DMS 273 treated with DMSO at 0.1 percent for 48 hours (cell line): ENCODE measurements at places on chromosomes 3 and 15.

- DNase-seq = no peak
Observed at GRCh38 chr3:126918355-126918821, 64.5 kb upstream of the PLXNA1 start.

GRCh38 chr3:7270731-7271130 lies 409.8 kb downstream of the GRM7 start:
- DNase-seq = no peak

GRCh38 chr3:53324105-53324504 lies 23.2 kb downstream of the DCP1A start:
- DNase-seq = no peak

GRCh38 chr3:133410191-133410892 lies 10.5 kb downstream of the BFSP2 start:
- no peak for DNase-seq

DNA sequence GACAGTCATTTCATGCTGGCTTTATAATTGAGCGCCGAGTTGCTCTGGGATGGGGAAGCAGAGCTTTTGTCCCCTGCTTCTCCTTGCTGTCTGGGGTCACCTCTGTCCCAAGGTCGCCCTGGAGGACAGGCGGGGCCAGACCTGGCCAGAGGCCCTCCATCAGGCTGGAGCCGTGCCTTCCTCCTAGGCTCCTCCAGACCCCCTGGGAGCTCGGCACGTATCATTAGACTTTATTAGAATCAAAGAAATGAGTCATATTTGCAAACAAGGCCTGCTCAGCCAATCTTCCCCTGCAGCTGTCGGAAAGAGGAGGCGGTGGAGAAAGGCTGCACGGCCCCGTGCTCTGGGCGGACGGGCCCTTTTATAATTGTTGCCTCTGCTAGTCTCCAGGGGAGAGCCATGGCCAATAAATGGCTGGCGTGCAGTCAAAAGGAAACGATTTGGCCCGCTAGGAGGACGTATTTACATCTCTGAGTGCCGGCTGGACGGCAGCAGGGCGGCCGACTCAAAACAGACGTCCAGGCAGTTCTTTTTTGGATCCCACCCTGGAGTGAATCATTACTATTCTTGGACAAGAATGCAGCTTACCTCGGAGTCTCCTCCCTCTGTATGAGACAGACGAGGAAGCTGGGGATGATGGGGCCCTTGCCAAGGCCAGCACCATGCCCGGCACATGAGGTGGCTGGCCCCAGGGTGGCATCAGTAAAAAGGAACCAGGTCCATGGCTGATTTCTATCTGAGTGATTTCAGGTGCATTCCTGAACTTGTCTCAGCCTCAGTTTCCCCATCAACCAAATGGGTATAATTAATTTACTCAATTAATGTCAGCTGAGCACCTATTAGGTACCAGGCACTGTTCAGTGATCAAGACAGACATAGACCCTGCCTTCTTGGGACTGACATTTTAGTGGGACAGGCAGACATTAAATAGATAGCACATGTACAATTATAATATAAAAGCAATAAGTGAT lies 50.6 kb downstream of the SLC6A6 start:
- DNase-seq = peak; percentile 63

DNA sequence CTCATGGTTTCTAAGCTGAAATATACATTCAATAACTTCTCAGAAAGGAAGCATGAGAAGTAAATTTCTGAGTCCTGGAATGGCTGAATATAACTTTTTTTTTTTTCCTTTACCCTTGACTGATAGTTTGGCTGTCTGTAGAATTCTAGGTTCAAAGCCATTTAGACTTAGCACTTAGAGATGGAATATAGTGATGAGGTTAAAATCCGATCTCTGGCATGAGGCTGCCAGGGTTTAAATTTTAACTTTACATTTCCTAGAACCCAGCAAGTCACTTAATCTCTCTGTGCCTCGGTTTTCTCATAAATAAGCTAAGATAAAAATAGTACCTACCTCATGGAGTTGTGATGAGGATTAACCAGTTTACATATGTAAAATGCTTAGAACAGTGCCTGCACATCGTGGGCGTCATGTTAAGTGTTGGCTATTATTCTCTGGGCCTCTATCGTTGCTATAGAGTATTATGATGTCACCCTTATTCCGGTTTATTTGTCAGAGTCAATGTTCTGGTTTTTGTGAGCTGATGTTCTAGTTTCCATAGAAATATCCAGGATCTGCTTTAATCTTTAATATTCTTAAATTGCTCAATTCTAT lies 199.8 kb upstream of the TLE3 start:
- DNase-seq = no peak

DNA sequence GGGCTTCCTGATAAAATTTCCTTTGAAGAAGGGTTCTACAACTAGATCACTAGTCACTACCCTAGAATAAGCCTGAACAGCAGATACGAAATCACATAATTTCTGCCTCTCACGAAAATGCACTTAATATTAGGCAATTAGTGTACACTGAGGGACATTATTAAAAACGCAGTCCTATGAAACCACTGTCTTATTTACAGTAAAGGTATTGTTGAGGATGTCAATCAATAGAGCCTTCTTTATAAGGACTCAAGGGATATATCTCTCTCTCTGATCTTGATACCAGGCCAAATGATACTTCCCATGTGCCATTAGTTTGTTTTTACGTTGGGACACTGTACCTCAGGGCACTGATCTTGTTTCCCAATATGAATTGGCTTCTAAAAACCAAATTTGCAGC lies 59.6 kb downstream of the ETFA start:
- DNase-seq = no peak

GRCh38 chr3:49668861-49669260 lies 5.3 kb upstream of the APEH start:
- no peak for DNase-seq

DNA sequence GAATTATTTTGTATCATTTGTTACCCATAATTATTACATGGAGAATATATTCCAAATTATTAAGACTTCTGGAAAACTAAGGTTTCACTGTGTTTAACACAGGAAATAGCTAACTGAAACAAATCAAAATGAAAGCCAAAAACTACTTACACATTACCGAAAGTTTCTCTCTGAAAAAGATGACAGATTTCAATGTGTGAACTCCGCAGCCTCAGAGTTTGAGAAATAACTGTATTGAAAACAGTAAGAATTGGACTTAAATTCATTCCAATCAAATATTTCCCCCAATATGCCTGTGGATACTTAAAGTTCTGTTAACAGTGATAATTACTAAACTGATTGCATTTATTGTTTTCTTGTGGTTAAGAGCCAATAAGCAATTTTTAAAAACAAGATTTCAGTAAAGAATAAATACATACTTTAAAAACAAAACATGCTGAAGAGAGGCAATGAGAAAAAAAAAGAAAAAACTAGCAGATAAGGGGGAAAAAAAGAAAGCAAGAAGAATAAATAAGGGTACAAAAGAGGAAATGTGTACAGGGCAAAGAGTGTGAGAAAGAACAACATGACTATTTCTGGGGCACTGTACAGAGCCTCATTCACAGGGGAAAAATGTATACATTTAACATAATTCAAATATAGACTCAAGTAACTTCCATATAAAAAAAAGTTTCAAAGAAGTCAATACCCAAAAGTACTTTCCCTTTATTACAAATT lies 30.7 kb downstream of the DENND4A start:
- no peak for DNase-seq

GRCh38 chr15:32007355-32007960 lies 22.9 kb upstream of the CHRNA7 start:
- DNase-seq = no peak

GRCh38 chr3:130488288-130488687 lies 28.7 kb upstream of the COL6A6 start:
- no peak for DNase-seq

- DNase-seq = no peak
Observed at GRCh38 chr15:26661107-26661506, 111.8 kb downstream of the GABRB3 start.

- DNase-seq = no peak
Observed at GRCh38 chr3:160540551-160540950, 24.8 kb downstream of the KPNA4 start.

DNA sequence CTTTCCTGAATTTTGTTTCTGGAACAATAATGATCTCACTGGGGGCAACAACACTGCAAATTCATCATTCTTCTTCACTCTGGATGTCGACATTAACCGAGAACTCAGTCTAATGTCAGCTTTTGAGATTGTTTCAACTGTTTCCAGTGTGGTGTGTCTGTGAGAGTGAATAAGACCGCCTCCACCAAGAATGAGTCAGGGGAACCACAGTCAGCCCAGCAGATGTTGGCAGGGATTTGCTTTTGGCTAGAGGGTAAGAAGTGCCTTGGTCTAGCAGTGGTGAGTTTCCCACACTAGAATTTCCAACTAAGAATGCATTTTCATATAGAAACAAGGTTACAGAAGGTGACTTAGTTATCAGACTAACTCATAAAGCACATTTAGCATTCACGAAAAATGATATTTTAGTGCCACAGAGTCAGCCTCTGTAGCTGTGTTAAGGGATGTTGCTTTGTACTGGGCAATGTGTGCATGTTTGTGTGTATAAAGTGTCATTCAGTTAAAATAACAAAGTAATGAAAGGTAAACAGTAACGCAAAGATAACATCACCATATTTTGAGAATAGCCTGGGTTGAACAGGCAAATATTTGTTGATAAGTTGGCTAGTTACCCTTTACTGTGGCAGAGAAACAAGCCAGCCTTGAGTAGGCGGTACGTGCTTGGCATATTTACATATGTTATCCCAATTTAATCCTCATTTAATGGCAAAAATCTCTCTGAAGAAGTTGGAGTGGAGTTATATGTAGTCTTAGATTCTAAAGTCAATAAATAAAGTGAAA lies 33.8 kb downstream of the DRD3 start:
- DNase-seq = no peak

DNA sequence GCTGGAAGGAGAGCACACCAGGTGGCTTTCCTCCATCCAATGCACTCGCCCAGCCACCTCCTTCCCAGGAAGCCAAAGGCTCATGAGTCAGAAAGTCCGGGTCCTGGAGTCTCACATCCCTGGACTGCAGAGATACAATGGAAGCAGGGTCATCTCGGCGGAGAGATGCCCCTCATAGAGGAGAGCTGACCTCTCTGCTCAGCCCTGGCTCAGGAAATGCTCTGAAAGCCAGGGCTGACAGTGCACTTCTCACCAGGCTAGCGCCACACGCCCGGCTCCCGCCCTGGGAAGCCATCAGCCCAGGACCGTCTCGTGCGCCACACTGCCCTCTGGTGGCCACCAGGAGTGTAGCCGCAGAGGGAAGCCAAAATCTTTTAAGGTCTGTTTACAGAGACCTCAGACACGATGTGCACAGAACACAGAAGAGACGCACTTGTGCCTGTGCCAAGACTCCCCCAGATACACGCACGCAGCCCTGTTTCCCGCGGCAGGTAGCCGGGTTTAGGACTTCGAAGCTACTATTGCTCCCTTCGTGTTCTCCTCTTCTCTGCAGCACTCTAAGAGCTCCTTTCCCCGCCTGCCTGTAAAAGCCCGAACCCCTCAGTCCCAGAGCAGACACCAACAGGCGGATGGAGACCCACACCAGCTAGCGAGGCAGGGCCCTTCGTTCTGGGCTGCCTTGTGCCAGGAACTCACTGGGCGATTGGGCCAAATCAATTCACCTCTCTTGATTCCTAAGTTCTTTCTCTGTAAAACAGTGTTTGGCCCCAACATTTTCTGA lies 9.7 kb downstream of the NTRK3 start:
- peak; percentile 58 for DNase-seq

GRCh38 chr3:66418475-66418931 lies 82.3 kb downstream of the LRIG1 start:
- DNase-seq = no peak

DNA sequence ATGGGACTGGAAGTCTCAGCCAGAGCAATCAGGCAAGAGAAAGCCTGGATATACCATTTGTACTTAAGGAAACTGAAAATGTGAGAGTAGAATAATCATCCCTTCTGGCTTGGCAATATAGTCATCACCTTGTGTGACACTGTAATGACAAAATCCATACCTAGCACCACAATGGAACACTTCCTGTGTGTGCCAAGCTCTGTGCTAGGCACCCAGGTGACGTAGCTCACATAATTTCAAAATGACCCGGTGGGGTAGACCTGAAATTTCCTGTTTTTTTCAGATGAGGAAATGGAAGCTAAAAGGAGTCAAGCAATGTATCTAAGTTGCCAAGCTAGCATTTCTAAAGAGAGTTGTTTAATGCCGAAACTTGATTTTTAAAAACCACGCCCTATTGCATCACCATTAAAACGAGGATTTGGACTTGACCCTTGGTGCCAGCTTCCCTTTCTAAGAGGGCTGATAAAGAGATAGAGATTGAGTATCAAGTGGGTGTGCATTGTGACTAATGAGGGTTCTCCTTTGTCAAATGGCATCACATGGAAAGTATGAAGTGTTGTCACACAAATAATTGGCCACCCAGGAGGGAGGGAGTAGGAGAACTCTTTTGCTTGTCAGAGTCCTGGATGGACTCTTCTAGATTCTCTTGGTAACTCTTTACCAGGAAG lies 141.3 kb upstream of the PDZRN3 start:
- no peak for DNase-seq

GRCh38 chr3:134895181-134895580 lies 100.1 kb downstream of the EPHB1 start:
- DNase-seq = no peak

GRCh38 chr3:152155246-152156020 lies 113.3 kb upstream of the MBNL1 start:
- no peak for DNase-seq

- DNase-seq = no peak
Observed at GRCh38 chr15:58260725-58261267, 122.6 kb downstream of the AQP9 start.

- no peak for DNase-seq
Observed at GRCh38 chr3:102841866-102842265, 407.1 kb downstream of the ZPLD1 start.

GRCh38 chr3:188309437-188310269 lies 155.7 kb downstream of the LPP start:
- no peak for DNase-seq

DNA sequence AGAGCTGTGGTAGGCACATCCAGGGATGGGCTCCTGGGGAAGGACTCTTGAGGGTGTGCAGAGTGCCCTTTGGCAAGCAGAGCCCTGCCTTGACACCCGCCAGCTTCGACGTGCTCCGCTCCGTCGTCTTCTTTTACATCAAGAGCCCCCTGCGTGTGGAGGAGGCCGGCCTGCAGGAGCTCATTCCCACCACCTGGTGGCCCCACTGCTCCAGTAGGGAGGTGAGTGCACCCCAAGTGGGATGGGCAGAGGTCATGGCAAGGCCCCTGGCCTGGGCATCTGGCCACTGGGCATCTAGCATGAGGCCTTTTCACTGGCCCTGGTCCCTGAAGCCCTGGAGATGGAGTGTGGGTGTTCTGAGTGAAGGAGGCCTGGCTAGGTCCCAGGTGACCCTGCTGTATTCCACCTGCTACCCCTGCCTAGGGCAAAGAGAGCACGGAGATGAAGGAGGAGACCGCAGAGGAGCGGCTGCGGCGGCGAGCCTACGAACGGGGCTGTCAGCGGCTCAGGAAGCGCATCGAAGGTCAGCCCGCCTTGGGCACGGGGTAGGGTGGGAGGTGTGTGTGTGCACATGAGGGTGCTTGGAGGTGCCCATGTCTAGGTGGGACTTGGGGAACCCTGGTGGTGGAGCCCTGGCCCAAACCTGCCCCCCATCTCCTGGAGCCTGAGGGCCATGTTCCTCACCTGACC lies 12.2 kb downstream of the RNF123 start:
- no peak for DNase-seq
